ENCODE measurements at places on chromosomes 7 and 10. TPM values are rescaled to one million over a fixed set of nuclear protein-coding genes. Genes with fewer than 3 reads are reported as not detected.

Gene HDAC9
- total RNA-seq: 22.1 TPM

Gene GIMAP2
- 19.5 TPM for total RNA-seq

Gene SPAG6
- total RNA-seq: 8.4 TPM

- no peak overlapping the region for H3K4me3 ChIP-seq
- peak; percentile 61 for DNase-seq
- H3K36me3 ChIP-seq: no peaks in the 10 kb centered on the region
- H3K4me1 ChIP-seq: no peaks in the 10 kb centered on the region
- H3K27me3 ChIP-seq: no peaks in the 10 kb centered on the region
Observed at GRCh38 chr7:124201768-124202349, 169.0 kb upstream of the TMEM229A start.

DNA sequence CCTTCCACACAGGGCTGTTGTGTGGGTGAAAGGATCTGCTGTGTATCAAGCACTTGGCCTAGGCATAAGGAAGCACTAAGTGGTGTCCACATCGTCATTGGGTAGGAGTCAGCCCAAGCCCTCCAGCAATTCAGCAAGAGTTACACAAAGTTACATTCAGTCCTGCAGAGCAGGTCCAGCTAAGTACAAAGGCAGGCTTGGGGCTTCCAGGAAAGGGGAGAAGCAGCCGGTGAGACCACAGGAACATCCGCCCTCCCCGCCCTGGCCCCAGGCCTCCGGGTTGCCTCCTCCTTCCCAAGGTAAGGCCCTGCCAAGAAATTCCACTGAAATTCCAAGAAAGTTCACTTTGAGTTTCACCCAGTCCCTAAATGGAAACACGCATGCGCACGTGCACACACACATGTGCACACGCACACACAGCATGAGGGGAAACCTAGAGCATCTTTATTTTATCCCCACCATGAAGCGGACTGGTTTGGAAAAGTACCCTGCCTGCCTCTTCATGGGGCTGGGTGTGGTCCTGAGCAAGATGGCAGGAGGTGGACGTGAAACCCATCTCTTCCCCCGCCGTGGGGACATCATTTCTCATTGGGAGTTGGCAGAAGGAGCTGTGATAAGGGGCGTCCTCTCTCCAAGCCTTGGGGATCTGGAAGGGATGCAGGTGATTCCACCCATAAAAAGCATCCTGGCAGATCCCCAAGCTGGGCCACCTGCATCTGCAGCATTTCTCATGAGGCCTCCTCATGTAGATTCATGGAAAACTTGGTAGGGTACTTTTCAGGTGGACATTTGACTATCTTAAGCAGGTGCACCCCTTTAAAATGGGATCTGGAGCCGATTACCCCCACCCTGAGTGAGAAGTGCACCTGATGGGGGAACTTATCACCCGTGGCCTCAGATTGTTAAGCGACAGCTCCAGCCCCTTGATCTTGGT, 69.1 kb upstream of the NANOS1 start:
- no peaks in the 10 kb centered on the region for H3K4me1 ChIP-seq
- no peak overlapping the region for H3K27ac ChIP-seq
- H3K27me3 ChIP-seq: no peaks in the 10 kb centered on the region
- H3K36me3 ChIP-seq: no peaks in the 10 kb centered on the region

DNA sequence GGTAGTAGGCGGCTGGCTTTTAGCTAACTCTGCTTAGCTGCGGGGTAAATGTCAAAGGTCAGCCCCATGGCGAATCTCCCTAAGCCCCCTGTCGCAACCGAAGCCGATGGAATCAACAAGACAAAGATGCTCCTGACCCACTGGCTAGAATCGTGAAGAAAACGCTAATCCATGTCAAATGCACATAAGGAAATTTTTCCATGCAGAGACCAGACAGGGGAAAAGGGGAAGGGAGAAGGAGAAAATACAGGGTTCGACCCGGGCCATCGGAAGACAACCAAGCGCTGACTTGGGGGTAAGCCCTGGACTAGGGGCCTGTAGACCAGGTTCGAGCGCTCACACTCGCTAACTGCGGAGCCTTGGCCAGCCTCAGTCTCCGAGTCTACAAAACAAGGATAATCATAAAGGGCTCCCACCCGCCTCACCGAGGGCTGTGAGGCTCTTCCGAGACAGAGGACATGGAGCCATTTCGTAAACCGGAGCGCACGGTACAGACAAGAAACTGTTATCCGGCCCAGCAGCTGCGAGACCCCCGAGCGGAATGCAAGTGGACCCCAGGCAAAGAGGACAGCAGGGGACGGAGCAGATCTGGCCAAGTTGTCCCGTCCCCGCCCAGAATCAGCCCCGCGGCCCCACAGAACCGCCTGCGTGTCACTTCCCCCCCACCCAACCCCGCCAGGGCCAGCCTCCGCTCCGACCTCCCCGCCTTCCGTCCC, 507 bp downstream of the SAR1A start:
- peak overlapping the region; percentile 97 for H3K4me3 ChIP-seq
- H3K27ac ChIP-seq: peak overlapping the region; percentile 94
- H3K4me1 ChIP-seq: no peaks in the 10 kb centered on the region
- H3K27me3 ChIP-seq: no peaks in the 10 kb centered on the region
- H3K36me3 ChIP-seq: no peaks in the 10 kb centered on the region
- DNase-seq: peak; percentile 35

DNA sequence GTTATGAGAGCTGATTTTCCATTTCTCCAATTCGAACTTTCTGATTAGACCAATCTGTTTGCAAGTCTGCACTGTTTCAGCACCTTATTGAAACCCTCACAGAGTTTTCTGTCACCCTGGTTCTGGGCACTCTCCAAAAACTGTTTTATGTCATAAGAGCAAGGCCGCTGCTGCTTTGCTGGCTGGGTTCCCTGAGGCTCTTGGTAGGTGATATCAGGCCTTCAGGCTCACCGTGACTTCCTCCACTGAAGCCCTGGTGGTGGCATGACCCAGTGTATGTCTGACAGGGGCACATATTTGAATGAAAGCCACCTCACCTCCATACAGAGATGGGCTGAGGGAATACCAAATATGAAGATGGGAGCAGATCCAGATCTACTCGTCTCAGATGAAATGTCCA, 8.3 kb downstream of the RABGEF1 start:
- no peaks in the 10 kb centered on the region for H3K4me1 ChIP-seq
- H3K27me3 ChIP-seq: no peaks in the 10 kb centered on the region
- no peak overlapping the region for H3K4me3 ChIP-seq

DNA sequence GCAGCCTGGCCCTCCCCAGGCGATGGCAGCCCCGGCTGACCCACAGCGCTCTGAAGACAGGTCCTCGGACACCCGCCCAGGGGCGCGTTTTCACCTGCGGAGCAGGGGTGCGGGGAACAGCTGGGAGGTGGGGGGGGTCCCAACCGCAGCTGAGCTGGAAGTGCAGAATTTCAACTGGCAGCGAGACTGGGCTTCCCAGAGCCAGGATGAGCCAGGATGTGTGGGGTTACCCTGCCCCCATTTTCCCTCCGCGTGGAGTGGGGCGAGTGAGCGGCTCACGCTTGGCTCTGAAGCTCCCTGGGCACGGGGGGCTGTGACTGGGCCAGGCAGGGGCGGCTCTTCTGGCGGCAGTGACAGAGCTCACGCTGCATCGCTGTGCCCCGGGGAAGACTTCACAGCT, 70.2 kb downstream of the DNAJB6 start:
- H3K4me3 ChIP-seq: no peak overlapping the region
- H3K27ac ChIP-seq: no peak overlapping the region
- no peak for DNase-seq
- H3K27me3 ChIP-seq: no peaks in the 10 kb centered on the region
- no peaks in the 10 kb centered on the region for H3K4me1 ChIP-seq

DNA sequence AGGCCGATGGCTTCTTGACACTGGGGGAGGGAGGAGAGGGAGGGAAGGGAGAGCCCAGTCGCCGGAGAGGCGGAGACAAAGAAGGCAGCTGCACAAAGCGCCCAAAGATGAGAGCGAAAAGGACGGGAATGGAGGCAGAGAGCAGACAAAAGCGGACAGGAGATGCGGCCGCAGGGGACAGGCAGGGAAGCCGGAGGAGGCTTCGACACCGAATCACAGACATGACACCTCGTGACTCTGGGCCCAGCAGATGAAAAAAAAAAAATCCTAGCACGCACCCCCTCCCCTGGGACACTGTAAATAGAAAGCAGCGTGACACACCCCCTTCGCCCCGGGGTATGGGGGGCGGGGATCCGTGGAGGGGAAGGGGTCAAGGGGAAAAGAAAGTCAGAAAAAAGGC, 976 bp downstream of the NAT16 start:
- no peak overlapping the region for H3K27ac ChIP-seq
- H3K36me3 ChIP-seq: no peaks in the 10 kb centered on the region
- no peaks in the 10 kb centered on the region for H3K4me1 ChIP-seq
- H3K4me3 ChIP-seq: no peak overlapping the region

All from kidney (tissue), 22 donors.